EL (cell line): ENCODE measurements at places on chromosomes 16 and 17.

DNA sequence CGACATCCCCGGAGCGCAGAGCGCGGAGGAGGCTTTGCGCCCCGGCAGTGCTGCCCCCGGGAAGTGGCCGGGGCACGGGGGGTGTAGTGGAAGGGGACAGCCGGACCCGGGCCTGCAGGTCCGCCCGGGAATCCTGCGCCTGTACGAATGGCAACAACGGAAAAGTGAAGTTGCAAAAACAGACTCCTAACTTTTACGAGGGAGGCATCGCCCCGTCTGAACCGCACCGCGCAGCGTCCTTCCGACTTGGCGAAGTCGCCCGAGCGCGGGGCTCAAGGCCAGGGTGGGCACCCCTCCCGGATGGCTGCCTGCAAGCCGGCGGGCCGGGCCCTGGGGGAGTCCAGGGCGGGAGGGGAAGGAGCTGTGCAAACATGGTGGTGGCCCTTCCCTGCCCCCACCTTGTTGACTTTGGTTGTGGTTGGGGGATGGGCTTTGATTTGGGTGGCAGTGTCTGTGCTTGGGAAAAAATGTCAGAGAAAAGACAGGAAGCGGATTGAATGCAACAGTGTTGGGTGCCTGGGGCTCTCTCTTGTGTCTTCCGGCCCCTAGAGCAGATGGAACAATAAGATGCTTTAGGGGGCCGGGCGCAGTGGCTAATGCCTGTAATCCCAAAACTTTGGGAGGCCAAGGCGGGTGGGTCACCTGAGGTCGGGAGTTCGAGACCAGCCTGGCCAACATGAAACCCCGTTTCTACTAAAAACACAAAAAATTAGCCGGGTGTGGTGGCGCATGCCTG lies 675 bp downstream of the RNF213 start:
- DNase-seq = peak; percentile 77

- no peak for DNase-seq
Observed at GRCh38 chr16:86018487-86018886, 119.5 kb downstream of the IRF8 start.

GRCh38 chr16:66923866-66924265 lies 1.5 kb downstream of the RRAD start:
- DNase-seq = no peak

GRCh38 chr16:75965504-75966374 lies 239.4 kb upstream of the CPHXL start:
- DNase-seq = no peak

DNA sequence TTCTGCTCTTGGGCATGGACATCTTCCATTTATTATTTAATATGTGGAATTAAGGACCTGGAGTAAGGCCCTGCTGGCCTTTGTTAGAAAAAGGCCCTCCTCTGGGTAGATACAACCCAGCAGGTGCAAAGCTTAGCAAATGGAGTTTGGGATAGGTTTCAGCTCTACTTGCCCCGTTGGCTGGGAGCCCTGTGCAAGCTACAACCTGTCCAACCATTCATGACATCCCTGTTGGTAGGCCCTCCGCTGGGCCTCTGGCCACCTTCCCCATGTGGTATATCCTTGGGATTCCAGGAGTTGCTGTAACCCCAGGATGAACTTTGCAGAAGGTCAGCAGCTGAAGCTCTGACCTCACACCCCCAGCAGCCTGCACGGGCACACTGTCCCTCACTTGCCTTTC lies 6.4 kb downstream of the NGFR start:
- no peak for DNase-seq

DNA sequence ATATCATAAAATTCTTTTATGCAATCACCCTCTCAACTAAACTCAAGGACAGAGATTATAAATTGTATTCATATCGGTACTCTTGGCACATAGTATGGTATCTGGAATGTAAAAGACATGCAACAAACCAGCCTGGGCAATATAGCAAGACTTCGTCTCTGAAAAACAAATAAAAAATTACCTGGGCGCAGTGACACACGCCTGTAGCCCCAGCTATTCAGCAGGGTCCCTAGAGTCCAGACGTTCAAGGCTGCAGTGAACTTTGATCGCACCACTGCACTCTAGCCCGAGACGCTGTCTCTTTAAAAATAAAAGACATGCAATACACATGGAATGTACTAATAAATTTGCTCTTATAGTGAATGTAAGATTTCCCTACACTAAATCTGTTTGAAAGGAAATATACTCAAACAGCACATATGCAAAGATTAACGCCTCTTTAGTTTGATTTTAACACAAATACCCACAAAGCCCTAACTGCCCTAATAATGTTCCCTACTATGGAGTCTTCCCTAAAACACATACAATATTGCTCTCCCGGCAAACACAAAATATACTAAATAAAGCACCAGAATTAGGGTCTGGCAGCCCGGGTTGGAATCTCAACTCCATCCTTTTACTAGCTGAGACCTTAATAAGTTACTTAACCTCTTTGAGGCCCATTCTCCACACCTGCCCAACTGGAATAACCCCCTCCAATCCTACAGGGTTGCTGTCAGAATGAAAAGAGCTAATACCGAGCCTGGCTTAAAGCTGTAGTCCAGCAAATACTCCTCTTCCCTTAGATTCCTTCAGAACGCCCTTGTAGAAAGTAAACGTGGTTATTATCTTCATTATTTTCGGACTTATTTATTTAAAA lies 1.2 kb downstream of the ABCA5 start:
- no peak for DNase-seq

GRCh38 chr17:43599835-43600234 lies 53.7 kb upstream of the ETV4 start:
- peak; percentile 86 for DNase-seq
